ENCODE measurements at places on chromosomes 11 and 22.

DNA sequence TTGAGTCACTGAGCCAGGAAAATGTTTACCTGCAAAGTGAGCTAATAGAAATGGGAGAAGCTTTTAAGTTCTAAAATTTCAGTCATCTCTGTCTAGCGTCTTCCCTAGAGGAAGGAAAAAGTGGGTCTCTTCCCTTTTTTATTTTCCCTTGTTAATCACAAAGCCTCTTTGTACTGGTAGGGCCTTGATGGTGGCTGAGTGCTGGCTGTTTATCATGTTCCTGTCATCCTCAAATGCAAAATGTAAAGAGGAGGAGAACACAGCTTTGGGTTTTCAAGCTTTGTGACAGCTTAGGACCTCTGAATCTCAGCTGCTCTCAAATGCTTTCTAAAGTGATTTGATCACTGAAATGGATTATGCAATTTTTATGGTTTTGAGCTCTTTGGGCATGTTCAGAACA lies 222.0 kb downstream of the TMEM135 start:
- no peaks in the 10 kb centered on the region for H3K27me3 ChIP-seq
- no peak overlapping the region for H3K4me3 ChIP-seq
- H3K36me3 ChIP-seq, result no peaks in the 10 kb centered on the region
- DNase-seq, result no peak
- peaks cover 2% of the 10 kb centered on the region for H3K4me1 ChIP-seq

- DNase-seq, result no peak
- no peak overlapping the region for H3K27ac ChIP-seq
- no peaks in the 10 kb centered on the region for H3K27me3 ChIP-seq
- H3K36me3 ChIP-seq, result no peaks in the 10 kb centered on the region
- H3K4me3 ChIP-seq, result no peak overlapping the region
These were observed 39.5 kb upstream of the EMID1 start for GRCh38 chr22:29166180-29166579.

DNA sequence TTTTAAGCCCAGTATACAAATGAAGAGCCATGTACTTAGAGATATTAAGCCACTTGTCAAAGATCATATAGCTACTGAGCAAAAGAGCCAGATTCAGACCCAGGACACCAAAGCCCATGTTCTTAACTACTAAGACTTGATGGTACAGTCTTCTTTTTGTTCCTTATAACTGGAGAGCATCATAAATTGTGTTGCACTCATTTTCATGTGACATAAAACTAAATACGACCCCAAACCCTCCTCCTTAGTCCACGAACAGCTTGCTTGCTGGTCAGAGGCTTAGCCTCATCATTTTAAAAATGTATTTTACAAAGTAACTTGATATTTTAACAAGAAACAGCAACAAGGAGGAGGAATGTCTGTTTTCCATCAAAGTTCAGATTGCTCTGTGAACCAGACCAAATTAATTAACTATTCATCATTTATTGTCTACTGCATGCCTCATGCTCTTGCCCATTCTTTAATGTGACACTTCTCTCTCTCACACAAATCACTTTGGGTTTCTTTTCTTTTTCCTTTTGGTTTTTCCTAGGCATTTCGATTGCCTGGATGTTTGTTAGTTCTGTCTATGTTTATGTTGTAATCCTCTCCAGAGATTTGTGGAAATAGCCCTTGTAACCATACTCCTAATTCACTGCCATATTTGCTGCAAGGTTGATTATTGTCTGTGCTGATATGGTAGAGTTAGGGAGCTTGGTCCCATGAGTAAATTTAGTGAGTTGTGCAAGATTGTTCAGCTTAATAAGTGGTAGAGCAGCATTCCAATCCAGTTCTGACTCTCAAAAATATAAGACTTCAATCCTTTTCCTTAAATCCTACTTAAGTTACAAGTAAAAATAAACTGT lies 8.4 kb upstream of the ARHGAP20 start:
- H3K4me3 ChIP-seq, result no peak overlapping the region
- H3K36me3 ChIP-seq, result no peaks in the 10 kb centered on the region
- H3K4me1 ChIP-seq, result no peaks in the 10 kb centered on the region
- no peak for DNase-seq
- no peaks in the 10 kb centered on the region for H3K27me3 ChIP-seq
- H3K27ac ChIP-seq, result no peak overlapping the region

GRCh38 chr22:31940506-31940905 lies 3.8 kb upstream of the YWHAH start:
- peaks cover 6% of the 10 kb centered on the region for H3K4me1 ChIP-seq
- H3K27me3 ChIP-seq, result no peaks in the 10 kb centered on the region
- H3K4me3 ChIP-seq, result no peak overlapping the region
- no peak overlapping the region for H3K27ac ChIP-seq

DNA sequence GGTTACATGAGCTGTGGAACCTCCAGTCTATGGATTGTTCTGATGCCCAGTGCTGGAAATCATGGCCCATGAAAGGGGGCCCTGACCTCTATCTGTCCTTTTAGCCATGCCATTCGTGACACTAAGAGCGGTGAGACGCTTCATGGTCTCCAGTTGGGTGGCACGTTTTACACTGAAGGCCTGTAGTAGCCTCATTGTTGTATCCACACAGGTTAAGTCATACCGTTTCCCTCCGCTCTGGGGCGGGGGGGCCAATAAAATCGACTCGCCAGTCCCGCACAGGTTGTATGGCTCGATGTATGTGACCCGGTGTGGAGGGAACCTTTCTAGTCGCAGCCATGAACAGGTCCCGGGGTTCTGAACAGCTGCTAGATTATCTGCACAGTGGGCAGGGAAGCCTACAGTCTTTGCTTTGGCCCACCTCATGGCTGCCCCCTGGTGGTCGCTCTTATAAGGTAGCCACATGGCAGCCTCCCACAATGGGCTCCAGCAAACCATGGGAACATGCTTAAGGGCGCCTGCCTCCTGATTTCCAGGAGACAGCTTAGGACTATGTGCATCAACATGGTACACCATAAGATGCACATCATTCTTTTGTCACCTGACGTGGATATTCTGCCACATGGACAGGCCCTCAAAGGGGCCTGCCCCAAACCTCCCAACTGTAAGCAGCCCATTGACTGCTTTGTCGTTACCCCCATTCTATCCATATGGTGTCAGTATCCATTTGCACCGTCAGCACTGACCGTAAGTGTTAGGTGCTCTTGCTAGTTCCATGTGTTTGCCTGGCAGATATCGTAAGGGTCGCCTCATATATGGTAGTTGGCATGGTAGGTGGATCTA lies 19.7 kb upstream of the APOL3 start:
- H3K27me3 ChIP-seq, result no peaks in the 10 kb centered on the region
- H3K4me3 ChIP-seq, result no peak overlapping the region
- no peaks in the 10 kb centered on the region for H3K36me3 ChIP-seq
- H3K4me1 ChIP-seq, result no peaks in the 10 kb centered on the region
- DNase-seq, result peak; percentile 80
- H3K27ac ChIP-seq, result no peak overlapping the region

GRCh38 chr11:111440416-111441205 lies 61.5 kb upstream of the POU2AF1 start:
- peaks cover 58% of the 10 kb centered on the region for H3K4me1 ChIP-seq
- H3K27me3 ChIP-seq, result no peaks in the 10 kb centered on the region
- no peaks in the 10 kb centered on the region for H3K36me3 ChIP-seq
- H3K4me3 ChIP-seq, result no peak overlapping the region
- DNase-seq, result no peak

GRCh38 chr11:40417627-40418026 lies 1041.8 kb downstream of the LRRC4C start:
- no peak overlapping the region for H3K27ac ChIP-seq
- H3K4me3 ChIP-seq, result no peak overlapping the region
- DNase-seq, result no peak
- no peaks in the 10 kb centered on the region for H3K4me1 ChIP-seq
- H3K27me3 ChIP-seq, result no peaks in the 10 kb centered on the region
- no peaks in the 10 kb centered on the region for H3K36me3 ChIP-seq

- no peak overlapping the region for H3K4me3 ChIP-seq
- DNase-seq, result no peak
- no peak overlapping the region for H3K27ac ChIP-seq
- no peaks in the 10 kb centered on the region for H3K27me3 ChIP-seq
- no peaks in the 10 kb centered on the region for H3K36me3 ChIP-seq
- no peaks in the 10 kb centered on the region for H3K4me1 ChIP-seq
These were observed 319.8 kb downstream of the DLG2 start for GRCh38 chr11:85307366-85307765.

GRCh38 chr22:42368379-42369249 lies 63.6 kb downstream of the NFAM1 start:
- H3K36me3 ChIP-seq, result no peaks in the 10 kb centered on the region
- peaks cover 82% of the 10 kb centered on the region for H3K27me3 ChIP-seq
- H3K27ac ChIP-seq, result no peak overlapping the region

GRCh38 chr11:74839446-74839845 lies 90.8 kb downstream of the RNF169 start:
- no peak for DNase-seq
- H3K27me3 ChIP-seq, result no peaks in the 10 kb centered on the region
- no peaks in the 10 kb centered on the region for H3K4me1 ChIP-seq
- no peak overlapping the region for H3K4me3 ChIP-seq
- no peak overlapping the region for H3K27ac ChIP-seq
- H3K36me3 ChIP-seq, result peaks cover 53% of the 10 kb centered on the region

DNA sequence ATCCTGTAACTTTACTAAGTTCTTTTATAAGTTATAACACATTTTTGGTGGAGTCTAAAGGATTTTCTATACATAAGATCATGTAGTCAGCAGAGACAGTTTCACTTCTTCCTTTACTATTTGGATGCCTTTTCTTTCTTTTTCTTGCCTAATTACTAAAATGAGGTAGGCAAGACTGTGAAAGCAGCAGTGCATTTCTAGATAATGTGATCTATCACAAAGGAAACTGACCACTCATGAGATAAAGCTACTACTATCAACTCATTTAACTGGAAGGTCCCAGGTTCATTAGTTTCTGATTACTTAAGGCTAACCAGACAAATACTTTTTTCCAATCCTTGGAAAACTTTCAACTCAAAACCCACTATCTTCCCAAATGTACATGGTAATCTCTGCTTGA lies 196.2 kb upstream of the E2F8 start:
- no peak overlapping the region for H3K27ac ChIP-seq
- no peaks in the 10 kb centered on the region for H3K4me1 ChIP-seq
- DNase-seq, result no peak
- no peaks in the 10 kb centered on the region for H3K27me3 ChIP-seq

DNA sequence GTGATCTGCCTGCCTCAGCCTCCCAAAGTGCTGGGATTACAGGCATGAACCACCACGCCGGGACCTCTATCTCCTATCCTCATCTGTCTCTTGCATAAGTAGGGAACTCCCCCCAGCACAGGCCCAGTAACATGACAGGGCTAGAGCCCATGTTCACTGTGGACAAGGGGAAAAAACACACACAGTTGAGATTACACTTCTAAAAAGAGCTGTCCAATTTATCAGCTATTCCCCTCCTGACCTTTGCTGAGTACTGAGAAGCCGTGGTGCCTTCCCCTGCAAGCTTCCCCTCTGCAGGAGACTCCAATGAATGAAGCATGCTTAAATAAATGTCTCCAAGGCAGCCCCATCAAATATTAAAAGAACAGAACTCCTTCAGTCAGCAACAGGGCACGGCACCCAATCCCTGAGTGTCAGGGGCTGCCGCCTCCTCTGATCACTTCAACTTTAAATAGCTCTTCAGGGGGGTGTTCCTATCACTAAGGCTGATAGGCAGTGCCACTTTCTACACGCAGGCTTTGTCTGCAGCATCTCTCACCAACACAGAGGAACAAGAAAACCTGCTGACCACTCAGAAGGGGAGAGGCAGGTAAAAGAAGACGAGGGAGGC lies 385.5 kb downstream of the OPCML start:
- no peak overlapping the region for H3K27ac ChIP-seq
- H3K4me1 ChIP-seq, result no peaks in the 10 kb centered on the region
- DNase-seq, result no peak
- no peak overlapping the region for H3K4me3 ChIP-seq
- no peaks in the 10 kb centered on the region for H3K36me3 ChIP-seq

DNA sequence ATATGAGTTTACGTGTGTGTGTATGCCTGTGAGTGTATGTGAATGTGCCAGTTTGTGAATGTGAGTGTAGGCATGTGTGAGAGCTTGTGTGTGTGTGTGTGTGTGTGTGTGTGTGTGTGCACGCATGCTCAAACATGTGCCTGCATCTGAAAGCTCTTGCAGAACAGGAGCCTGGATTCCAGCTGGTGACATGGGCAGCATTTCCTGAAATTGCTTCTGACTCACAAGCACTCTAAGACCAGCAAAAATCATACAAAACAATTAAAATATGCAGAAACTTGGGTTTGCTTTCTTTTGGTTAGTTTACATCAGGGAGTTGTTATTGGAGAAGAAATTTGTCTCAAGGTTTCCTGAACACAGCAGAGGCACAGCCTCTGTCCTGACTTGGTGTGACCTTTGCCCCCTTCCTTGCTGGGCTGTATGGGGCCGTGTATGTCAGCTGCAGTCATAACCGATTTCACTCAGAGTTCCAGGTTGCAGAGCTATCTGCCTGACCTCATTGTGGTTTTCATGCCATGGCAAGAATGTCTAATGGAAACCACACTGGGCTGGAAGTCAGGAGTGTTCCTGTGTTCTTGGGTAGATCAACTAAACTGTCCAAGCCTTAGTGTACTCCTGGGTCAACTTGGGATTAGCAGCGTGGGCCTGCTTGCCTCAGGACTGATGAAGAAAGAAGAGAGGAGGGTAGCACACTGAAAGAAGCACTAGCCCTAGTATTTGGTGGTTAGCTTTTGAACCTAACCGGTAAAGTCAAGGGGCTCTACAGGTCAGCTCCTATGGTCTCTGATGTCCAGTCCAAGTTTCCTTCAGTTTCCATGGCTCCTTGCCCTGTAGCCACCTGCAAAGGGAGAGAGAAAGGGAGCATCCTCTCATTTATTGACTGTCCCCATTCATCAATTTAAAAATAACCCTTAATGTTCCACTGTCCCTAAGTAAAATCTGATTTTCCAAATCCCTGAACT lies 143.7 kb downstream of the SNX19 start:
- no peaks in the 10 kb centered on the region for H3K36me3 ChIP-seq
- H3K4me3 ChIP-seq, result no peak overlapping the region
- no peak overlapping the region for H3K27ac ChIP-seq
- no peak for DNase-seq
- no peaks in the 10 kb centered on the region for H3K4me1 ChIP-seq
- H3K27me3 ChIP-seq, result no peaks in the 10 kb centered on the region

GRCh38 chr22:44520465-44521094 lies 22.5 kb upstream of the RTL6 start:
- no peak overlapping the region for H3K27ac ChIP-seq
- no peak for DNase-seq
- no peak overlapping the region for H3K4me3 ChIP-seq
- no peaks in the 10 kb centered on the region for H3K4me1 ChIP-seq
- no peaks in the 10 kb centered on the region for H3K36me3 ChIP-seq
- no peaks in the 10 kb centered on the region for H3K27me3 ChIP-seq

- no peak overlapping the region for H3K27ac ChIP-seq
- no peaks in the 10 kb centered on the region for H3K36me3 ChIP-seq
- peak; percentile 20 for DNase-seq
- no peaks in the 10 kb centered on the region for H3K27me3 ChIP-seq
- H3K4me3 ChIP-seq, result no peak overlapping the region
- H3K4me1 ChIP-seq, result no peaks in the 10 kb centered on the region
These were observed 28.1 kb upstream of the CREB3L1 start for GRCh38 chr11:46249103-46249937.

- H3K27me3 ChIP-seq, result no peaks in the 10 kb centered on the region
- no peaks in the 10 kb centered on the region for H3K36me3 ChIP-seq
- DNase-seq, result no peak
- no peak overlapping the region for H3K4me3 ChIP-seq
- no peak overlapping the region for H3K27ac ChIP-seq
- H3K4me1 ChIP-seq, result peaks cover 15% of the 10 kb centered on the region
These were observed 34.0 kb downstream of the SLC22A12 start for GRCh38 chr11:64624883-64625481.

- no peaks in the 10 kb centered on the region for H3K4me1 ChIP-seq
- H3K27me3 ChIP-seq, result no peaks in the 10 kb centered on the region
- no peak for DNase-seq
- H3K27ac ChIP-seq, result no peak overlapping the region
- no peaks in the 10 kb centered on the region for H3K36me3 ChIP-seq
These were observed 15.3 kb upstream of the APOL6 start for GRCh38 chr22:35632935-35633334.

All from thymus (tissue), 14 donors.